ENCODE measurements at places on chromosomes 7 and 10.

DNA sequence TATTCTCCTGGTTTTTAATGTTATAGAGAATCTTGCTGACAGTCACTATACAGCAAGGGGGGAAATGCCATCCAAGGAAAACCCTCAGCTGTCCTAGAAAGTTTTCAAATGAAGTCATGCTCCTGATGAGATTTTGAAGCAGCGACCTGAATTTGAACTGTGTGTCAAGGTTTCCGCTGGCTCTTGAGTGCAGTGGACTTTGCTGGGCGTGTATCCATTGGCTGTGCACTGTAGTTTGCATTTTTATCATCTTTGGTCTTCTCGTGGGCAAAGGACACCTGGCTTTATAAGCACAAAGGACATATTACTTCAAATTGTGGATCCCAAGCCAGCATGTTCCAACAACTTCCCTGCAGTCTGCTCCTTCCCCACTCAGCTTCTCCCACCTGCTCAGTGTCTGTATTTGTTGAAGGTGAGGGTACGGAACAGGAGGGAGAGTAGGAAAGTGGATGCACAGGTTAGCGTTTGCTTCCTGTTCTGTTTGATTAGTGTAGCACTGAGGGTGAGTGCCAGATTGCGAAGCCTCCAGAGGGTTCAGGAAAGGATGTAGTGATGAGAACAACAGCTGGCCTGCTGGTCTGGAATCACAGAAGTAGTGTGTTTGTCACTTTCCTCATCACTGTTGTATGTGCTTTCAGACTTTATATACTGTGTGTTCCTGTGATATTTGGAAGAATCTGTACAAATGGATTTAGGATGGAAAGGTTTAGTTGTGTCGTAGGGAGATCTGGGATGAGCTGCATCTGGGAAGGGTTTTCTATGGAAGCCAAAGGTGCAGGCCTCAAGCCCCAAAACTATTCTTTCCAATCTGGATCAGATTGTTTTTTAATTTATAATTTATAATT is 204.8 kb downstream of the BMPER start:
- no peak for DNase-seq

DNA sequence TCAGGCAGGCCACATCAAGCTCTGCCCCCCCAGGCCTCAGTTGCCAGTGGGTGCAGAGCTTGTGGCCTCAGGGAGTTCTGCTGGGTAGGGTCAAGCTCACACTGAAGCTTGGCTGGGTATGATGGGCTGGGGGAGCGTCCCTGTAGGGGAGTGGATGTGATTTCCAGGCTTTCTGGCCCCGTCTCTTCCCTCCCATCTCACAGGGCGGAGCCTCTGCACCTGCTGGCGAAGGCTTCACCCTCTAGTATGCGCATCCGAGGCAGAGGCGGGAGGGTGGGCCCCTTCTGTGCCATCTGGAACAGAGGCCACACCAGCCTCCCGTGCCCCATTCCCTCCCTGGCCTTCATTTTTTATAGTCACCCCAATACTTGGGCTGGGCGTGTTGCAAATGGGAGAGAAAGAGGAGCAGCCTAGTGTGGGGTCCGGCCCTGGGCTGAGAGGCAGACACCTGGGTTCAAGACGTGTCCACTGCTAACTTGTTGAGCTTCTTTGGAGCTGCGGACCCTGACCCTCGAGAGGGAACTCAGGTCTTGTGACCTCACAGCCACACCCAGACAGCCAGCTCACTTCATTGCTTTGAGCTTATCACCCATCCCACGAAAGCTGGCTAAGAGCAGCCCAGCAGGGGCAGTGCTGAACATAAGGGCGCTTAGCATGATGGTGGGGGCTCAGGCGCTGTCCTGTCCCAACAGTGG is 2.3 kb downstream of the AQP1 start:
- no peak for DNase-seq

DNA sequence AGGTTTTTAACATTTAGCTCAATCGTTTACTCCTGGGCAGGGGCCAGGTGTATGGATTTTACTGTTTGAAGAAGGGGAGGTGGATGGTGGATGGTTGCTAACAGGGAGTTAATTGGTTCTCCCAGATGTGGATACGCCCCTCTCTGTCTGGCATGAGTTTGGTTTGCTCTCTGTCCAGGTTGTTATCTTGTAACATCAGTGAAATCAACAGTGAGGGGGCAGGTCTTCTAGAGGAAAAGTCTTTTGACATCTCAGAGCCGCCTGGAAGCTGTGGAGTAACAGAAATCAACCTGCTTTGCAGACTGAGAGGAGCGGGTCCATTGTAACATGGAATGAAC is 243.4 kb downstream of the MGMT start:
- DNase-seq = no peak

- DNase-seq = no peak
These were observed 7.0 kb downstream of the WDR91 start for GRCh38 chr7:135204341-135204749.

GRCh38 chr10:132363921-132364593 is 32.1 kb downstream of the LRRC27 start:
- DNase-seq = no peak

DNA sequence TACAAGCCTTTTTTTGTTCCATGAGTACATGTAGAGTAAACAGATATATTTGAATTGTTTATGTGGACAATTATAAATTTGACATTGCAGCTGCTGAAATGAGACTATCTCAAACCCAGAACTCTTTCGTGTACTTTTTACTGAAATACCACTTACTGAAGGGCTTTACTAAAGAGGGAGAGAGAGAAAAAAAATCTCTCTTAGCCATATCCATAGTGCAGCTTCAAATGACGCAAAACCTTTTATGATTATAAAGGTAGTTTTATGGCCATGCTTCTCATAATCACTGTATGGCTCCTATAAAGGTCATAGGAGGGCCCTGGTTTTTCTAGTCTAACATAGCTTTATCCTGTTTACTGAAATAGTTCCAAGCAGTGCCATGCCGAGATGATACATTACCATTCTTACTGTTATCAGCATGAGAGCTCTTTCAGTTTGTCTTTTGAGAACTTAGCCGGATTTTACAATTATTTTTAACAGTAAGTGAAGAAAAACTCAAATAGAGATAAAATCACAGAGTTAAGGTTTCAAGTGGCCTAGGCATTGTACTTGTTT is 35.1 kb downstream of the KCND2 start:
- DNase-seq = no peak

DNA sequence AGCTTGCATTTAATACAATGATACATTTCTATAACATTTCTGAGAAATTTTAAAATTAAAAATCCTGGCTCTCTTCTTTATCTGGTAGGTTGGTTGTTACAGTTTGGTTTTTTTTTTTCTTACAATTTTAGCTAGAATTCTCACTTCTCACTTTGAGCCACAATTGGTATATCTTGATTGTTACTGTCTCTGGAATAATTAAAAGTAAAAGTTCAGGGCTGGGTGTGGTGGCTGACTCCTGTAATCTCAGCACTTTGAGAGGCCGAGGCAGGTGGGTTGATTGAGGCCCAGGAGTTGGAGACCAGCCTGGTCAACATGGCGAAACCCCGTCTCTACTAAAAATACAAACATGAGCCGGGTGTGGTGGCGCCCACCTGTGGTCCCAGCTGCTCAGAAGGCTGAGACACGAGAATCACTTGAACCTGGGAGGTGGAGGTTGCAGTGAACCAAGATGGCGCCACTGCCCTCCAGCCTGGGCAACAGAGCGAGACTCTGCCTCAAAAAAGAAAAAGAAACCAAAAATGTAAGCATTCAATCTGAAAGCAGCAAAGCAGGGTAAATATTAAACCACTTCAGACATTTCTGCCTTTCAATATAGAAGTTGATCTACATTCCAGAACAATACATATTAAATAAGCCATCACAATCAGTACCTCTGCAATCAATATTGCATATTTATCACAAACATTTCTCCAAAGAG is 88.6 kb upstream of the PFKP start:
- no peak for DNase-seq

DNA sequence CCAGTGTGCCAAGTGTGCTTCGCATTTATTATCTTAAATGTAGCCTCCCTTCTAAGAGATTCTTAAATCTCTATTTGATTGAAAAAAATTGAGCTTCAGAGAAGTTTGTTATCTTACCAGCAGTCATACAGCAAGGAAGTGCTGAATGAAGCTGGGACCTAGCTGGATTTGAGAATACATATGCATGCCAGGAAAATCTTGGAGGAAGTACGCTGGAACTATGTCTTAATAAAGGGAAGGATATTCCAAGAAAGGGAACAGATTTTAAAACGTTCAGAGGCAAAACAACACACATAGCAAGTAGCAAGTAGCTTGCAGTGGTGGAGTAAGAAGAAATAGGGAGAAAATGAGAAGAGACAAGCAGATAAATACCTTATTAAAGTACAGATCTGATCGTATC is 1.5 kb downstream of the CFAP70 start:
- DNase-seq = no peak

DNA sequence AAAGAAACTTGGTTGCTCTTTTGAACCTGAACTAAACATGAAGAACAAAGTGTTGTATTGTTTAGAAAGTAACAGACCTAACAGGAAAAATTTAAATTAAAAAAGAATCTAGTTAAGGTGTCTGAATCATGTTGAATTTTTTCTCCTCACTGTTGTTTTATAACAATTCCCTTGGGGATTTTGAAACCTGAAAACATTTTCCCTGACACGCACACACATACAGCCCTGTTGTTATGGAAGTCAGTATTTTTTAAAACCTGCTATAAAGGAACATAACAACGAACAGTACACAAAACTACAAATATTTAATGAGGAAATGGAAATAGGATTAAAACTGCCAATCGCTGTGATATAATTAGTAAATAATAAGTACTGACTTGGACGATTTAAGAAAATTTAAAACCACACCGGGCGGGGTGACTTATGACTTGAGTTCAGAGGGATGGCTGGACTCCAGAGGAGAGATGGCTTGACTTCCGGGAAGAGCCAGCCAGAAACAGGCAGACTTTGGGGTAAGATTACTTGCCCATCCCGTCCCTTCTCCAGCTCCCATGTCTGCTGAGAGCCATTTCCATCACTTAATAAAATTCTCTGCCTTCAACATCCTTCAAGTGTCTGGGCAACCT is 16.2 kb upstream of the SPOCK2 start:
- DNase-seq = no peak

DNA sequence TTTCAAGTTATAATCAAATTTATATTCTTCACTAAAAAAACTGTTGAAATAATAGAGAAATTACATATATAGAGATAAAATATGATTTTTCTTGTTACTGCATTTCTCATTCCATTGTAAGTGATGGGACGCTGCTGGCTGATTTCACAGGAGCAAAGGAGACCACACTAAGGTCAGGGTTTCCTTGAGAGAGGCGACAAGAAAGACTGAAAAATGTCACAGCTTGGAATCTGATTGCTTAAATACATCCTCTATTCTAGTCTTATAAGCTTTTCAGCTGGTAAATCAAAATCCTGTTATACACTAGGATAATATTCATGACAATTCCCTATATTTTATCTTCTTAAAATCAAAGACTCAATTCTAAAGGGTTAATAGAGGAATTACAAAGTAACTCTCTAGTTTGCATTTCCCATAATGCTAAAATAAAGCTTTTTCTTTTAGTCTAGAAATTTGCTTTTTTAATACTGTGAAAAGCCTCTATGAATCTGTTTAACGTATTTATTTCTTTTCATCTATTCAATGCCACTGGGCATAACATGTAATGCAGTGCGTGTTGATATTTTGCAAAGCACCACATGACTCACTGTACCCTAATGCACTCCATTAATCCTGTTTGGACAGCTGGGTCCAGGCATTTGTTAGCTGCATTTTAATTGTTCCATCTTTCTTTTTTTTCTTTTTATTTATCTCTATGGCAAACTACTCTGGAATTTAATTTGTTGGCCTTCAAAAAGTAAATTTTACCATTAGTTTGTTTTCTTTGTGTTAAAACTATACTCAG is 81.7 kb downstream of the RNF32 start:
- no peak for DNase-seq

DNA sequence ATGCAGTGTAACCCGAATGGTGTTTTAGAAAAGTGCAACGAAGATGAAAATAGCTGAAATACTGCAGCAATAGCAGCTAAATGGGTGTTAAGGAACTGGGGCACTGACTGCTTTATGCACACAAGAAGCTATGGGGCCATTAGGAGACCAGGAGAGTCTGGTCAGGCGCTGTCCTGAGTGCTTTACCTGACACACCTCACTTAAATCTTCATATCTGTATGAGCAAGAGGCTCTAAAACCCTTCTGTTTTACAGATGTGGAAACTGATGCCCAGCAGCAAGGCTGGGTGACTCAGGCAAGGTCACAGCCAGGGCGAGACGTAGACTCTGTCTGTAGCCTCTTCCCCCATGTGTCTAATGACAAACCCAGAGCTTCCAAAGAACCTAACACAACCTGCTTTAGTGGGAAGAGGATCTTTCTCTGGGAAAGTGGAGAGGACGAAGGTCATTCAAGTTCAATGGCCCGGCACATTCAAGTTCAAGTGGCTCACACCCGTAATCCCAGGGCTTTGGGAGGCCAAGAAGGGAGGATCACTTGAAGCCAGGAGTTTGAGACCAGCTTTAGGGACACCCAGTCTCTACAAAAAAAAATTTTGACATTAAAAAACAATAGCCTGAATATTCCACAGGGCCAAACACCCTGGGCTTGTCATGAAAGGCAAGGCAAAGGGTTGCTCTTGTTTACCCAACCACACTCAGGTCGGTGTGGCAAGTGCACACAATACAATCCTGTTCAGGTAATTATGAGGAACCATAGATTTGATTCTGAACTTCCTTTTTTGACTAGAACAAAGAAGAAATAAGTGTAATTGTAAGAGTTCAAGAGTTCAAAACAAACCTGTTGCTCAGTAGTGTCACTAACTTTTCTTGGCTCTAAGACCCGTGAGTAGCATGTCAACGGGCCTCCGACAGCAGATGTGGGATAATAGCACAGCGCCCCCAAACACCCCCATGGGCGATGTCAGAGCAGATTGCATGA is 53.7 kb upstream of the KLF6 start:
- no peak for DNase-seq

DNA sequence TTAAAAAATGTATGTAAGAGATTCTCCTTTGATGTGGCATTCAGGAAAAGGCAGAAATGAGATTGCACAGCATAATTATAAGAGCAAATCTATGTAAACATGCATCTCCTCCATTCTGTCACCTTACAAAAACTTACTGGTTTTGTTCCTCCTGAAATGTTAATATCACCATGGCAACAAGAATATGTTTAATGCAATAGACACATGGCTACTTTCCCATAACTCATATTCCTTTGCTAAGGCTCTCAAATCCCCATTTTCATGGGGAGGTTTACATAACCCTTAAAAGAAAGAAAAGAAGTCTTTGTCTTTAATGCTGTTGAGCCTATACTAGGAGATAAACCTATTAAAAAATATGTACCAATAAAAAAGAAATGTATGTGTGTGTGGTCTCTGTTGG is 136.2 kb downstream of the ANK3 start:
- DNase-seq = no peak

Measured in activated T-helper 9 cell treated with anti-CD3 and anti-CD28 coated beads, Interleukin-2, amount 50 U/mL, for 16 hours (primary cell).